Activated CD8-positive, alpha-beta memory T cell treated with anti-CD3 and anti-CD28 coated beads for 1 hour (primary cell): ENCODE measurements at places on chromosomes 6 and 20.

DNA sequence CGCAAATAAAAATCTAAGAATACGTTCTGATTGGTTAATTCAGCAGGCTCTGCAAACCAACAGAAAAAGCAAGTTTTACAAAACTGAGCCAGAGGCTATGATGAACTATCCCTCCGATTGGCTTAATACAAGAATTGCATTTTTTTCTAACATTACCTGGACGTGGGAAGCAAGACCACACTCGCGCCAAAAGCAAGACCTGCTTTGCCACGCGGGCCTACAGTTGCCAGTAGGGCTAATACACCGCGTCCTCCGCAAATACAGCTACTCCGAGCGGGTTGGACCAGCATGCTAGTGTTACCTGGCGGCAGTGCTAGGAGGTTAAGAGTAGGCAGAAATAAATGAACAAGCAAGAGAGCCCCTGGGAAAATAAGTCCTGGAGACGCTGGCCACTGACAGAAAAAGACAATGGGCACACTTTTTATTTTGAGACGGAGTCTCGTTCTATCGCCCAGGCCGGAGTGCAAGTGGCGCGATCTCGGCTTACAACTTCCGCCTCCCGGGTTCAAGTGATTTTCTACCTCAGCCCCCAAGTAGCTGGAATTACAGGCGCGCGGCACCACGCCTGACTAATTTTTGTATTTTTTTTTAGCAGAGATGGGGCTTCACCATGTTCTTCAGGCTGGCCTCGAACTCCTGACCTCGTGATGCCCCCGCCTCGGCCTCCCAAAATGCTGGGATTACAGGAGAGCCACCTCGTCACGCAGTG is 131.9 kb upstream of the BTN3A2 start:
- no peak for DNase-seq

DNA sequence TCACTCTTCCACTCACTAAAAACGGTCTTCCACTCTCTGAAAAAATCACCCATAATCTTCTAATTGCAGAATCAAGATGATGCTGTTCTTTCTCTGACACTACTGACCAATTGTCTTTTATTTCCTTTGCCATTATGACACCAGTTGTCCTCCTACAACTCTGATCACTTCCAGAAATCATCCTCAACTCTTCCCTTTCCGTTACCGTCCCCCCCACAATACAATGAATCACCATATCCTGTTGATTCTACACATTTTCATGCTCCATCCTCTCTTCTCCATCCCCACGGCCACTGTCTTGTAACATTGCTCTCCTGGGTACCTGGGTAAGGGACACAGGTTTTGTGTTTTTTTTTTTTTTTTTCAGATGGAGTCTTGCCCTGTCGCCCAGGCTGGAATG is 2.5 kb upstream of the PPP2R5D start:
- no peak for DNase-seq

- no peak for DNase-seq
These were observed 481.6 kb downstream of the ADGRB3 start for GRCh38 chr6:69116658-69117057.

DNA sequence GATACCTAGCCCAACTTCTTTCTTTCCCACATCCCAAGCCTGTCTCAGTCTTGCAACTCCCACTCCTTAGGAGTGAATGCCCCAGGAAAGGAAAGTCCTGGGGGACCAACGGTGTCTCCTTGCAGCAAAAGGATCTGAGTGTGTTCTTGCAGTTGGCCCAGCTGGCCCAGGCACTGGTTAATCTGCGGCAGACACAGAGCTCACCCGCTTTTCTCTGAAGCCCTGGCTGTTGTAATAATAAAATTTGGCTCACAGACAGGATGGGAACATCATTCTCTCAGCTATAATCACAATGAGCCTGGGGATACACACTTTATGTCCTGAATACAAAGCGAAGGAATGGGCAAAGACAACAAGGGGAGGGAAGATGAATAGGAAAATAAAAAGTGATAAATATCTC is 287.0 kb upstream of the PRND start:
- no peak for DNase-seq

DNA sequence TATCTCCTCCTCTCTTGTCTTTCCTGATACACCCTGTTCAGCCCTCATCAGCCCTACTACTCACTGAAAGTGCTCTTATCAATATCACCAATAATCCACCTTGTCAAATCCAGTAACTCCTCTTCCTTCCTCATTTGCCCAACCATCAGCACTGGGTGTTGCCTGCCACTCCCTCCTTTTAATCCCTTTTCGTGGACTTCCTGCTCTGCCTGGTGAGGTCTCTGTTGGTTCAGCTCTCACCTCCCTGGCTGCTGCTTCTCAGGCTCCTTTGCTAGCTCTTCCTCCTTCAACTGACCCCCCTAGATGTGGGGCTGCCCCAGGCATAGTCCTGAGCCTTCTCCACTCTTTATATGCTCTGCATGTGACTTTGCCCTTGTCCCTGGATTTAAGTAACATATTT is 92.5 kb downstream of the PREP start:
- no peak for DNase-seq

- DNase-seq: no peak
These were observed 39.0 kb downstream of the MAS1 start for GRCh38 chr6:159929819-159930218.

- DNase-seq: no peak
These were observed 44.9 kb upstream of the KCNG1 start for GRCh38 chr20:51067792-51068191.

DNA sequence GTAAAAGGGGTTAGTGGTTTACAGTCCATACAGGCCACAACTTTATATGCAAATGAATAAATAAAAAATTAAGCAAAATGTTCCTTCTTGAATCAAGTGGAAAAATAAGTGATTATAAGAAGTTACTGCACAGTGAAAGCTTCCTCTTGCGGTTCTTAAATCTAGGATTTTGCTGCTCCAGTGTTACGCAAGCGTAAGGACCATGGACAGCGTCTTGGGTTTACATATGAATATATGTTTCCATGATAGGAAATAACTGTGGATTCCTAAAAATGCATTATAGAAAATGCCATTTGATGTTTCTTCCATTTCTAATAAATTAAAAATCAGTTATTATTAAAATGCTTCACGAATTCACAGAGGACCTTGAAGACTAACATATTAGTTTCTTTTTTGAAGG is 176.6 kb upstream of the POU3F2 start:
- DNase-seq: no peak

- no peak for DNase-seq
These were observed 428.3 kb downstream of the CBLN4 start for GRCh38 chr20:55576981-55577380.

DNA sequence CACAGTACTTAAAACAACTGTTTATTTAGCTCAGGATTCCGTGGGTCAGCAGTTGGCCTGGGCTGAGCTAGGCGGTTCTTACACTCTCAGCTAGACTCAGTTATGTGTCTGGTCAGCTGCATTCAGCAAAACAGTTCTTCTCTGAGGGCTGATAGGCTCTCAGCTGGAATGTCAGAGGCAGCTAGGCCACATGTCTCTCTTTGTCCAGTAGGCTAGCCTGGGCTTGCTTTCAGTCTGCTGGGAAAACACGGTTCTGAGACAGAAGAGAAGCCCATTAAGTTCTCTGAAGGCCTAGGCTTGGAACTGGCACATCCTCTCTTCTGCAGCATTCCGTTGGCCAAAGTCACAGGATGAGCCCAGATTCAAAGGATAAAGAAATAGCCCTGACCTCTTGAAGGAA is 65.6 kb downstream of the TULP4 start:
- DNase-seq: no peak

GRCh38 chr20:19885939-19886660 is 128.0 kb downstream of the RIN2 start:
- DNase-seq: no peak

DNA sequence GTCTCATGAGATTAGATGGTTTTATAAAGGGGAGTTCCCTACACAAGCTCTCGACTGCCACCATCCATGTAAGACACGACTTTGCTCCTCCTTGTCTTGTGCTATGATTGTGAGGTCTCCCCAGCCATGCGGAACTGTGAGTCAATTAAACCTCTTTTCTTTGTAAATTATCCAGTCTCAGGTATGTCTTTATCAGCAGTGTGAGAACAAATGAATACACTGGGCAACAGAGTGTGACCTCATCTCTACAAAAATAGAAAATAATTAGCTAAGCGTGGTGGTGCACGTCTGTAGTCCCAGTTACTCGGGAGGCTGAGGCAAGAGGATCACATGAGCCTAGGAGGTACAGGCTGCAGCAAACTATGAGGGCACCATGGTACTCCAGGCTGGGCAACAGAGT is 51.3 kb downstream of the MDN1 start:
- DNase-seq: no peak

- no peak for DNase-seq
These were observed 15.2 kb upstream of the ATXN1 start for GRCh38 chr6:16776394-16777017.

DNA sequence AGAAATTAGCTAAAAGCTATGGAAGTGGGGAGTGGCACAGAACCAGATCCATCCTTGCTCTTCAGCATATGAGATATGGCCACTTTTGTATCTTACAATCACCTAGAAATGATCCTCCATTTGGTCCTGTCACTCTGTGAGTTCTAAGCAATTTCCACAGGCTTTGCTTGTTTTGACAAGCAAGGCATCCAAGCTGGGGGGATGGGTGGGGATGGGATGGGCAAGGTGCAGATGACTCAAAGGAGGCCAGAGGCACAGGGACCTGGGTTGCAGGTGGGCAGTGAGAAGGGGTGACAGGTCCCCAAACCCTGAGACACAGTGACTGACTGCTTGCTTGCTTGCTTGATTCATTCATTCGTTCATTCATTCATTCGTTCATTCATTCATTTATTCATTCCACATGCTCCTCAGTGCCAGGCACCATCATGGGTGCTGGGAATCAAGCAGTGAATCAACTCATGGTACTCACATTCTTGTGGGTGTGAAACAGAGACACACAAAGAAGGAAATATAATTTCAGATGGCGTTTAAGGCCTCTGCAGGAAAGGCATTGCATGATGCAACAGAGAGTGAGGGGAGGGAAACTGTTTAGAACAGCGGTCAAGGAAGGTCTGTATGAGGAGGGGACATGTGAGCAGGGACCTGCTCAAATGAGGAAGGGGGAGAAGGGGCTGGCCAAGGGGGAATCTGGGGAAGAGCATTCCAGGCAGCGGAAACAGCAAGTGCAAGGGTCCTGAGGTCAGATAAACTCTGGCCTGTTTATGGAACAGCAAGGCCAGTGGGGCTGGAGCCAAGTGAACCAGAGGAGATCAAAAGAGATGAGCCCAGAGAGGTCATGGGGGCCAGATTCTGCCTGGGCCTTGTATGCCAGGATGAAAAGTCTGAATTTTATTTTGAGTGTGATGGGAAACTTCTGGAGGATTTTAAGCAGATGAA is 3.4 kb downstream of the KCNB1 start:
- DNase-seq: no peak

DNA sequence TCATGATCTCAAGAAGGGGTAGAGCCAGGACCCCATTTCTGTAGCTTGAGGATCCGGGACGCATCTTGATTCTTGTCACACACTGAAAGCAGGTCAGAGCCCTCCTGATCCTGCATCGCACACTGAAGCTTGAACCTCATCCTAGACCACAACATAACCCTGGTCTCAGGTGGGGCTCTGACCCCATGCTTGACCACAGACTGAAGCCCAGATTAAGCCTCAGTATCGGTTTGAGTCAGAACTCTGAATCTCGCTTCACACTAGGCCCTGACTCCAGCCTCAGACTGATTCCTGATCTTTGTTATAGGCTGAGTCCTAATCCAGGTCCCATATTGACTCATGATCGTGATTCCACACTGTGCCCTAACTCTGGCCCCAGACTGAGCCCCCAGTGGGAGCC is 8.5 kb upstream of the RSPO4 start:
- DNase-seq: no peak

DNA sequence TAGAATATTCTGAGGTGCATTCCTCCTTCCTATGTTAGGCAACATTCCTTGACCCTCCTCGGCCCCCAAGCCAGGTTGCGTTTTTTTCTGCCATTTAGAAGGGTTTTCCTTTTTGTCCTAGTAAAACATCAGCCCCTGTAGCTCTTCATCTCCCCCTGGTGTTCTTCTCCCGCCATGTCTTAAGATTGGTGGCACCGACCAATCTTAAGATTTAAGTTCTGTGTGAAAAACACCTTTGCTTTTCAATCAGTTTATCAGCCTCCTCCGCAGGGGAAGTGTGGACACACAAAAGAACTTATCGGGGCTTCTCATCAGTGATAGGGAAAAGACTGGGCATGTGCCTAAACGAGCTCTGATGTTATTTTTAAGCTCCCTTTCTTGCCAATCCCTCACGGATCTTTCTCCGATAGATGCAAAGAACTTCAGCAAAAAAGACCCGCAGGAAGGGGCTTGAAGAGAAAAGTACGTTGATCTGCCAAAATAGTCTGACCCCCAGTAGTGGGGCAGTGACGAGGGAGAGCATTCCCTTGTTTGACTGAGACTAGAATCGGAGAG is 719 bp upstream of the EDN1 start:
- peak; percentile 19 for DNase-seq

DNA sequence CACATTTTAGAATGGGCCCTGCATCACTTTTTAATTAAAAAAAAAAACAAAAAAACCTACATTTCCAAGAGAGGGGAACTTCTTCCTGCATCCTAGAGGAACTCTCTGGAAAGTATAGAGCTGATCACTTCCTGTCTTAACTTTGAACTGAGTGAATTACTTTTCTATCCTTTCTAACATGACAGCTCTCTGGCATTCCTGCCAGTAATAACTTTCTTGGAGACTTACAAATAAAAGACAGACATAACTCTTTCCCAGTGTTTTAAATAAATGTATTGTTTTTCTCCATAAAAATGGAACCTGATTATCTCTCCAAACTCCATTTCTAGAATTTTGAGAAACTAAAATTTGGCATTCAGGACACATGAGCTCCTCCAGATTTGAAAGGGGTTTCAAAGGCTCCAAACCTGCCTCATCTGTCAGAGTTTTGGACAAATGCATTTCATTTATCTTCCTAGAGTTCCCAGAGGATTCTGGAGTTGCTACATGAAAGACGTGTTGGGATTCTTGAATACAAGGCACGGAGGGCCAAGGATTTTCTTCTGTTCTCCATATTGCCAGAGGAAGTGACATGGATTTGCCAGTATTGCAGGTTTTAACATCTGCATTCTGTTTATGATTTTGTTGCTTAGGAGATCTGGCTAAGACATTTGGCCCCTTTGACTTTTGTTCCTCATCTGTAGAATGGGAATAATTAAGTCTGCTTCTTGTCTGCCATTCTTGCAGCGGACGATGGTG is 2.0 kb upstream of the SMOC2 start:
- DNase-seq: no peak

DNA sequence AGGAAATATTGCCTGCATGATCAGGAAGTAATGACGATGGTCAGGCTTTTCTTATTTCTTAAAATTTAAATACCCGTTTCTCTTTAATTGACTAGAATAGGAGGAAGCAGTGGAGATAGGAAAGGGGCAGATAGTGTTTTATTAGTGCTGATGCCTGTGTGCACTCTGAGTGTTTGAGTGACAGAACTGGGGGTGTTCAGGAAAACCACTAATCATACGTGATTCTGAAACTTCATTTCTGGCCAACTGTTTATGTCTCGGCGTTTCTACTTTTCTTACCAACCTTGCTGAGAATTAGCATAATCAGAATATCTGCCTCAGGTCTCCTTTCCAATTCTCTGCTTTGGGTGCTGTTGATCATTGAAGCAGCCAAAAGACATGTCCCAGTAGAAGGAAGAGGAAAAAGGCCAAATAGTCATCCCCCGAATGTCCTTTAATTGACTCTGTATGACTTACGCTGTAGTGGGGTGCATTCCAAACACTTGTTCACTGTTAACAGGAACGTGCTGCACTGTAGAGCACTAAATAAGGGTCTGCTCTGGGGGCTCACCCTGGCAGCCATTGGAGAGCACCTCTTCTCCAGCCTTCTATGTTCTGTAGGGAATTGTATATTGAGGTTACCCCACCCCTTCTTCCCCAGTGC is 152.9 kb downstream of the JARID2 start:
- no peak for DNase-seq
